NCI-H1694 (cell line): ENCODE measurements at places on chromosomes 7 and 10.
A peak's percentile ranks its signal among the peaks of the same experiment; 100 is the strongest.

DNA sequence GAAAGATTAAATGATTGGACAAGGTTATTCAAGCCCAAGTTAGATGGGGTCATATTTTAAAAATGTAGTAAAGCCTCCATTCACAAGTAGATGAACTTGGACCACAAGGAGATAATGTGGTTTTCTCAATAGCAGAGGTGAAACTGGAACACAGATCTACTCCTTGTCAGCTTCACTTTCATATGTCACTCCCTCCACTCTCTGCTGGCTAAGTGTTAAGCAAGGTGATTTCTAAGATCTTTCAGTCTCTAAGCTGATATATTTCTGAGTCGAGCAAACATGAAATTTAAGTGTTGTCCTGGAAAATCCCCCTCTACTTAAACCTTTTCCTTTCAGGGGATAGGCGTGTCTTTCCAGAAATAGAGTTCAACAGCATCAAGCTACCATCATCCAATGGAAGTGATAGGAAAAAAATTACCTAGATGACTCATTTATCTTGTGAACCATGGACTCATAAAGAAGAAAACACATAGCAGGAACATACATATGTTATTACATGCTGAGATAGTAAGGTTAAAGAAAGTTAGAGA lies 275.0 kb downstream of the PTEN start:
- no peak for DNase-seq

DNA sequence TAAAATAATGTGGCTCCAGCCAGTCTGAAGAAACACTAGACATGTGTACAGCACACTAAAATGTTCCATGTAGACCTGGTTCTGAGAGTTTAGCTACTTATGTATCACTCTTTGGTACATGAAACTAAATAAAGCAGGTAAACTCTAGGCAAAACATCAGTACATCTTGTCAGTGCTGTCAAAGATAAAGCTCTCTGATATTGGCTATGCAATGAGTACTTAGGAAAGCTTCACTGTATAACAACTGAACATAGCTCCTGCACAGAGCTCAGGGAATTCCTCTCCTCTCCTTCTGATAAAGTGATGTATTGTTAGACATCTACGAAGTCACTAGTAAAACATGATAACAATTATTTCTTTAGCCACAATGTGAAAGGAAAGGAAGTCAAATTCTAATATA lies 3.5 kb downstream of the LRRN3 start:
- no peak for DNase-seq

- DNase-seq, result no peak
Measured at GRCh38 chr7:139683137-139683921, 94.5 kb downstream of the HIPK2 start.

DNA sequence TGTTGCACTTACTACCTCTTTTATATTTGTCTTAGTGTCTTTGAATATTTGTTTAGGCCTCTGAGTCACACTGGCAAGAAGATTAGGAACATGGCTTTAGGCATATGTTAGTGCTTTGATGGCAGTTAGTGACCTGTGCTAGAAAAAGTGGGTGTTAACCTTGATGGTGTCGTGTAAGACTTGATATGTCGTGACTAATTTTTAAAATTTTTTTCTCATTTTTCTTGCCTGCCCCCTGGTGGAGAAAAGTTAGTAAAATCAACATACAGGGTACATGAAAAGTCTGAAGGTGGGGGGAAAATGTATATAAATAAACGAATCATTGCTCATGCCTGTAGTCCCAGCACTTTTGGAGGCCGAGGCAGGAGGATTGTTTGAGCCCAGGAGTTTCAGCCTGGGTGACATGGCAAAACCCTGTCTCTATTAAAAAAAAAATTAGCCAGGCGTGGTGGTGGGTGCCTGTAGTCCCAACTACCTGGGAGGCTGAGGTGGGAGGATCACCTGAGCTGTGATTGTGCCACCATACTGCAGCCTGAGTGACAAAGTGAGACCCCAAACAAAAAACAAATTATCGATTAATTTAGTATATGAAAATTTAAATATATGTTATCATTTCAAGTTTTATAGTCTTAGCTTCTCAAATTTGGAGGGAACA lies 44.6 kb downstream of the TAX1BP1 start:
- DNase-seq, result peak; percentile 17

- no peak for DNase-seq
Measured at GRCh38 chr7:131524115-131524514, 32.3 kb downstream of the PODXL start.
